ENCODE measurements at places on chromosomes 12 and 14.

DNA sequence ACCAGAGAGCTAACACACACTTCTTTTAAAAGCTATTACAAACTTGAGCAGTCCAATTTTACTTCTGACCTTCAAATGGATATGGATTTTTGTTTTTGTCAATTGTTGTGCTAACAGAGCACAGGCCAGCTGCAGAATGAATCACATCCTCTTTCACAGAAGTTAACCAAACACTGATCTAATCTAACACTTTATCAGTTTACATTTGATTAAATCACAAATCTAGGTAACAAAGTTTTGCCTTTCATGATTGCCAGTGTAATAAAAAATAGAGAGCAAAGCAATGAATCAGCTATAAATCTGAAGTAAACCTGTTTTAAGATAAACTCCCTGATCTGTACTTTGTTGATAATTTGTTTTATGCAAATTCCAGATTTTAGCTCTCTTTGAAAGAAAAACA is 273.1 kb upstream of the RGS6 start:
- peak; percentile 30 for DNase-seq

DNA sequence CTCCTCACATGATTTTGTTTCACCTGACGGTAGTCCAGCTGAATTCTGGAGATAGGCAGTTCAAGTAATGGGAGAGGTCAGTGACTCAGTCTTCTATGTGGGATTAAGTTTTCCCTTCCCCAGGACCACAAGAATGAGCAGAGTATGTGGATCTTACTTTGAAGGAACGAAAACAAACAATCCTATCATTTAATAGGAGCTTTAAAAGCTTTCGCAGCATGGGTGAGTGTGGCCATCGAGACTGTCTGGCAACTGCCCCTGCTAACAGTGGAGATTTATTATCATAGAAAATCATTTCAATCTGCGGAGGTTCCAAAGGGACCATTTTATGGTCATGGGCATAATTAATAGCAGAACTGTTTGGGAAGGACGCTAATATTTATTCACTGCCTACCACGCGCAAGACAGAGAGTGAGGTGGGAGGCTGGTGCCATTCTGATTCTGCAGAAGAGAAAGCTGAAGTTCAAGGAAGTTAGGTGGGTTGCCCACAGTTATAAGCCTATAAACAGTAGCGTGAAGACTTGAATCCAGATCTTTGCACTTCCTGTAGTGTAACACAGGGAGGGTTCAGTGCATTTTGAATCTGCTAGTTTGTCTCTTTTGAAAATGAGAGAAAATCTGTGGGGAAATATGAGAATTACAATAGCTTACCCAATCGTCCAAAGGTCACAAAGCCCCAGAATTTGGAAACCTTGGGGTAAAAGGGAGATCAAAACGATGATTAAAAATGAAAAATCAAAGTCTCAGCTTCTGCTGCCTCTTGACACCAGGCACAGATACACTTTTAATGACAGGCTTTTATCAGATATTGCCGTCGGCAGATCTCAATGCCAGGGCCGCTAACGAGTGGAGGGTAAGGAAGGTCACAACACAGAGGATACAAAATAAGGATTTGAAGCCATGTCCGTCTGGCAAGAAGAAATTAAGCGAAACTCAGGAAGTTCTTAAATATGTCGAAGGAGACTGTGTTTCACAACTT is 209.6 kb downstream of the CRADD start:
- peak; percentile 33 for DNase-seq

GRCh38 chr12:123223241-123223668 is 9.7 kb downstream of the MPHOSPH9 start:
- no peak for DNase-seq

GRCh38 chr12:122610207-122610606 is 83.2 kb downstream of the KNTC1 start:
- DNase-seq, result no peak

GRCh38 chr14:22658946-22659345 is 14.8 kb upstream of the OR6J1 start:
- DNase-seq, result no peak

- DNase-seq, result no peak
Measured at GRCh38 chr14:54805070-54805444, 97.6 kb downstream of the GCH1 start.

GRCh38 chr12:25052196-25052913 is 103.5 kb upstream of the BCAT1 start:
- DNase-seq, result no peak

DNA sequence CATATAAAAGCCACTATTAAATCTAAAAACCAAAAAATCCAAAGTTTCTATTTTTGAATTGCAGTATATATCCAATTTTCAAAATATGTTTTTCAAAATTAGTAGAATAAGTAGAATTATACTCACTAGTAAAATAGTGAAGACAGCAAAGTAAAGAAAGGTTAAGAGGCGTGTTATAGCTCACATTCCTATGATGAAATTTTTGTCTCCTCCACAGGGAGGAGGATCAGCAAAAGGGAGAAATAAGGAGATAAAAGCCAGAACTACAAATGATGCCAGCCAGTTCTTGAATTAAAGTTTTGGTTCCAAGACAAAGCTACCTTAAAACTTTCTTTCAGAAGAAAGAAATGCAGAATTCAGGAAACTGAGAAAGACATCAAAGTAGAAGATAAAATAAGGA is 50.0 kb downstream of the C2CD5 start:
- no peak for DNase-seq

- DNase-seq, result no peak
Measured at GRCh38 chr14:77243853-77244252, 27.2 kb downstream of the NGB start.

DNA sequence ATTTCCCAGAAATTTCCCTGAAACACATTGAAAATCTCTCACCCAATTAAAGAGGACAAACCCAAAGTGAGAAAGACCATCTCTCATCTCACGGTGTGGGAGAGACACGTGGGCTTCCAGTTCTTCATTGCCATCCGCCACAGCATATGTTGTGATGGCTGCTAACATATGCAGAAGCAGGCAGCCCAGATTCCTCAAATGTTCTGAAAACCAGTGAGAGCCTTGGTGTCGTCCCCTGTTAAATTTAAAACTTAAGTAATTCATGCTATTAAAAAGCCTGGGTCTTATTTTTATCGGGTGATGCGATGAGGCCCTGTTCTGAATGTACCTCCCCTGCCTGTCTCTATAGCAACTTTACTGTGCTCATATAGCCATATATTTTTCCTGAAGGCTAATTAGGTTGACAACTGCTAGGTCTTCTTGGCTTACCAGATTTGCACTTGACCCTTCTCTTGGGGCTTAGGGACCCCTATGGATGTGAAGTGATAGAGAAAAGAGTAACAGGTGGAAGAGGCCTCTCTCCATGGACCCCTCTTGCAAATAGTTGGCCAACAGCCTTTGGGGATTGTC is 2.8 kb upstream of the FGF6 start:
- no peak for DNase-seq

GRCh38 chr12:76628745-76629144 is 69.2 kb upstream of the OSBPL8 start:
- DNase-seq, result no peak

- peak; percentile 42 for DNase-seq
Measured at GRCh38 chr12:58249610-58250009, 308.2 kb downstream of the ATP23 start.

DNA sequence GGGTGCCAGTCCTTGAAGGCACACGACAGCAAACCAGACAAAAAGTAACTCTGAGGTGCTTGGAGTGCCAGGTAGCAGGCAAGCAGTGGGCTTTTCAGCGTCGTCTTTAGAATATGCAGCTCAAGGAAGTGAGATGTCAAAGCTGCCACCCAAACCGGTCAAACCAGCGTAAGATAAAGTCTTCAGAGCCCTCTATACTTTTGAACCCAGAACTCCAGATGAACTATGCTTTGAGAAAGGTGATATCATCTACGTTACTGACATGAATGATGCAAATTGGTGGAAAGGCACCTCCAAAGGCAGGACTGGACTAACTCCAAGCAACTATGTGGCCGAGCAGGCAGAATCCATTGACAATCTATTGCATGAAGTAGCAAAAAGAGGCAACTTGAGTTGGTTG is 95.9 kb downstream of the TBX3 start:
- DNase-seq, result no peak

GRCh38 chr14:59236195-59236594 is 47.7 kb downstream of the DAAM1 start:
- DNase-seq, result no peak

GRCh38 chr12:64493513-64493912 is 41.6 kb downstream of the TBK1 start:
- DNase-seq, result no peak

GRCh38 chr14:57699947-57700346 is 165.9 kb downstream of the SLC35F4 start:
- no peak for DNase-seq

DNA sequence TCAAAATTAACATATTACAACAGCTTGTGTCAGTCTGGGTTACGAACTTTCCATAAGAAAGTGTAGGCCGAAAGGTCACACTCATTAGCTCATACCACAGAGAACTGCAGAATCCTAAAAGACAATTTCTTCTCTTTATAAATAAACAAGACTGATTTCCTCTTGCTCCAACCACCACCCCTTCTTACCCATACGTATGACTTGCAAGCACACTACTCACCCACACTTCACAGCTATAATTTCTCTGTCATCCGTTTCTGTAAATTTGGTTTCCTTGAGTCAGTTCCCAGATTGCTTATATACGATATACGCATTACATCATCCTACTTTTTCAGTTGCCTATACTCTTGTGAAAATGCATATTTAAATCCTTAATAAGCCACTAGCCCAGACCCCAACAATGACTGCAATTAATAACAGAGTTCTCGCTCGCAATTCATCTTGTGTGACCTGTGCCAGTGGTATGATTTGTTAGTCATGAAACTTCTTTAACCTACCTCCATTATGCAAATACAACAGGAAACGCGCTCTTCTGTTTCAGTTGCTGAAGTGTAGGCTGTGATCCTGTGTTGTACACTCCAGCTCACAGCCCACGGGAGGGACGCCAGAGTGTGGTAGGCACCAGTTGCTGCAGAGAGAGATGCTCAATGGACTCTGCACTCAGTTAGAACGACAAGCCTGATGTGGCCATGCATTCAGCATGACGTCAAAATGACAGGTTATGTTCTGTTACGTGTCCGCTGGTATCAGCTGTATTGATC is 417.6 kb downstream of the PDZRN4 start:
- DNase-seq, result peak; percentile 57
